Right cardiac atrium (tissue), 5 donors: ENCODE measurements at places on chromosomes 2 and 18. TPM values are rescaled to one million over a fixed set of nuclear protein-coding genes. Genes with fewer than 3 reads are reported as not detected.
A peak's percentile ranks its signal among the peaks of the same experiment; 100 is the strongest.

- no peak for DNase-seq
These were observed 64.5 kb upstream of the ADAM23 start for GRCh38 chr2:206378835-206379234.

- no peak for DNase-seq
These were observed 328.5 kb upstream of the FANCL start for GRCh38 chr2:58569475-58570185.

- DNase-seq, result no peak
These were observed 37.6 kb downstream of the NXPH2 start for GRCh38 chr2:138742441-138743057.

DNA sequence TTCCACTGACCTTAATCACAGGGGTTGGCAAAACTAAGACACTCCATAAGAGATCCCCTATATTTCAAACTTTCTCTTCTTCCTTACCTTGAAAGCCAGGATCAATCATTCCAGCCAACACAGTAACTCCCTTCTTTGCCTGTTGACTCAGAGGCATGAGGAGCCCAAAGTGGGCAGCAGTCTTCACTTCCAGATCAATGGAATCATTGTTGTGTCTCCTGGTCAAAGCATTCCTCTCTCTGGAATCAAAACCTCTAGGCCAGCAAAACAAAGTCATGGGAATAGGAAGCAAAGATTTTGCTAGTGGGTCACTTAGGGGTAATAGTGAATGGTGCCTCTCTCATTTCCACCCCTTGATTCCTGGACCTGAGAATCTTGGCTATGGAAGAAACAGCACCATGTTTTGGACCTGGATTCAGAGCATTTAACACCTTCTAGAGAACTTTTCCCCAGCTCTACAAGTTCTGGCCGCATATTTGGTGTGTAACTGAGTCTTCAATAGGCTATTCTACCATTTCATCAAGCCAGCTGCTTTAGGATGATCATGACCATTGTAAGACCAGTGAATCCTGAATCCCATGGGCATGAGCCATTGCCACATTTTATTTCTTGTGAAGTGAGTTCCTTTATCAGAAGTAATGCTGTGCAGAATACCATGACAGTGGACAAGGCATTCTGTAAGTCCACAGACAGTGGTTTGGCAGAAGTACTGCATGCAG lies 65.7 kb upstream of the SERPINE2 start:
- DNase-seq, result no peak

GRCh38 chr18:61528961-61529360 lies 195.7 kb downstream of the CDH20 start:
- DNase-seq, result no peak

DNA sequence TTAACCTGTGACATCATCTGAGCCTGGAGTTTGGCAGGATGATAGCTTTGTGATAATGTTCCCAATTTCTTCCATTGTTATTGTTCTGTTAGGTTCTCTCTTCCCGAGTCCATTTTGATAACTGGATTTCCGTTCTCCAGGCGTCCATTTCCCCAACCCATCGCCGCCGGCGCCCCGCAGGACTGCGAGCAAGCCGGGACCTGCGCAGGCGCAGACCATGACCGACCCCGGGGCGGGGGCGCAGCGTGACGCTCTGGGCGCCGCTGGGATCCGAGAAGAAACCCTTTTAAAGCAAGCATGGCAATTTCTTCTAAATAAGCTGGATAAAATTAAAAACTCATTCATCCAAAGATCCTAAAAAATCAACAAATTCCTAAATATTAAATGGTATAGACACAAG lies at the start of gene SLC25A52:
Gene SLC25A52, minus strand, starts transcription at position 186 of the 400 bp plus-strand sequence. CDS start 219 bp downstream, outside the sequence.
- DNase-seq, result peak; percentile 38

DNA sequence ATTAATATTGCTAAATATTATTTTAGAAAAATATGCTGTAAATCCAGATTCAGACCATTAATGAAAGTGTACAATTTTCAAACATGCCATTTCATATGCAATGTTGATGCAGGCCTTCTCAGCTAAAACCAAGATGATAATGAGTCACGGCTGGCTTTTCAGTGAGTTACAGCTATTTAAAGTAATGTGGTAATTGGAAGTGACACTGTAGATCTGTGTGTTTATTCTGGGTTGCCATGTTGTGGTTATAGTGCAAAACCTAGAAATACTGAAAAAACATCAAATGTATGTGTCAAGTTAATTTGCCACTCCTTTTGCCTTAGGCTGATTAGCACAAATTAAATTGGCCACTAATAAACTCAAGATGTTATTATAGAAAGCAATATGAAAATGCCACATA lies 506.6 kb downstream of the ERBB4 start:
- no peak for DNase-seq

- DNase-seq, result no peak
These were observed 46.2 kb downstream of the TWSG1 start for GRCh38 chr18:9380621-9381395.

- DNase-seq, result no peak
These were observed 106.9 kb downstream of the ZNF521 start for GRCh38 chr18:25244924-25245698.

The CCDC74A gene
- 1.2 TPM for total RNA-seq

The SRD5A2 gene
- total RNA-seq, result not detected

The C2orf80 gene
- total RNA-seq, result not detected

The MATN3 gene
- total RNA-seq, result 0.23 TPM
